Urinary bladder (tissue), 4 donors: ENCODE measurements at places on chromosomes 2 and 18. TPM values are rescaled to one million over a fixed set of nuclear protein-coding genes. Genes with fewer than 3 reads are reported as not detected.

- no peak for DNase-seq
Measured at GRCh38 chr18:29034113-29034856, 857.4 kb upstream of the CDH2 start.

DNA sequence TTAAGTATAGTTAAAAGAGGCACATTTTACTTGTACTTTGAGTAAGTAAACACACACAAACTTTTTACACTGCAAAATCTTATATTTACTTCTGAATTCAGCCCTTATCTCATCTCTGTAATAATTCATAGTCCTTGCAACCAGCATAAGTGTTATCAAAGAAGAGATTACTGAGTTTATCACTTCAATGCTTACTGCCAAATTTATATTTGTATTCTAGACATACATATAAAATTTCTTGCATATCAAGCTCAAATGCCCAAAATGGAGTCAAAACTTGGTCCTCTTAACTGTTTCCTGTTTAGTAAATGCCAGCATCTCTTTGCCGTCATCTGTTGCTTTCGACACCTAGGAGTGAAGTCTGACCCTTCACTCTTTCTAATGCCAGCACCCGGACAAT is 21.1 kb upstream of the KCNJ3 start:
- no peak for DNase-seq

GRCh38 chr2:157421331-157421944 is 22.5 kb downstream of the CYTIP start:
- no peak for DNase-seq

DNA sequence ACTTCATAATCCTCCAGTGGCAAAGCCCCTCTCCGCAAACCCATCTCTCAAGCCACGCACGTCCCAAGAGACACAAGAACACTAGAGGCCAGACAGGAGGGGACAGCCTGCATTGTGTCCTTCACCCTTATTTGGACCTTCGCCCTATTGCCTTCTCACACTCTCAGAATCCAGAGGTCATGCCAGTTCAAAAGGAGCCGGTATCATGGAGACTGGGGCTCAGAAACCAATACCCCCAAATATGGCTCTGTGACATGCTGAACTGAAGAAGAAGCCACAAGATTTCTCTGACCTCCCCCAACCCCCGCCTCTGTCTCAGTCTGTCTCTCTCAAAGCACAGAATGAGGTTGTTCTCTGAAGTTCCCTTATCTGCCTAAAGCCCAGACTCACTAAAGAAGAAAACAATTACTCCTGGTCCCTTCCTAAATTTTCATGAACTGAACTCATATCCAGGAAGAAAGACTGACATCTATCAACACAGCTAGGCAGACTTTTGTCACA is 19.2 kb upstream of the SPATA3 start:
- DNase-seq = no peak

DNA sequence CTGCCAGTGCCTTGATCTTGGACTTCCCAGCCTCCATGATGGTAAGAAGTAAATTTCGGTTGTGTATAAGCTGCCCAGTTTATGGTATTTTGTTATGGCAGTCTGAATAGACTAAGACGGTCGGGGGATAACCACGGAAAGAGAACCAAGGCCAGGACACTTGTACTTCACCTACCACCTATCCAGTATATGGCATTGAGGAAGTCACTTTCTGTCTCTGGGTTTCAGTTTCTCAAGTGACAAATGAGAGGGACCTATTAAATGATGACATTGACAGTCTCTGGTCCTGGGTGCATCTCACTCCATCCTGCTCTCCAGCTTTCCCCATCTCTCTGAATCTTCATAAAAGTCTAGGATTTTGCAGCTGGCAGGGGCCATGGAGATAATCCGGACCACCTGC is 183.8 kb upstream of the MSH6 start:
- no peak for DNase-seq

DNA sequence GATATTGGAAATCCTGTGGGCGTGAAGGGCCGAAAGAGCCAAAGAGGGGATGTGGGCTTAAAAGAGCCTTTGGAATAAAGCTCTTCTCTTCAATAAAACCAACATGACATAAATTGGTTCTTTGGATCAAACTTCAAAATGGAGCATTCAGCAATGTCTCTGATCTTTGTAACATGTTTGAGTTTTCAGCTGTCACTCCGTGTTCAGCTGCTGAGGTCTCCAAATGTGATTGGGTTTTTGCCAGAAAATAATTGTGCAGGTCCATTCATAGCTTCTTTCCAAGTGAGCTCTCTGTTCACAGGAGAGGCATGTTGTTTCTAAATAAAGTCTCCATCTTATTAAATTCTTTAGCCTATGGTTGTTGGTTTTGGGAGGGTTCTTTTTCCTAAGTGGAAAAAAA is 127.6 kb upstream of the CCDC68 start:
- DNase-seq = no peak

DNA sequence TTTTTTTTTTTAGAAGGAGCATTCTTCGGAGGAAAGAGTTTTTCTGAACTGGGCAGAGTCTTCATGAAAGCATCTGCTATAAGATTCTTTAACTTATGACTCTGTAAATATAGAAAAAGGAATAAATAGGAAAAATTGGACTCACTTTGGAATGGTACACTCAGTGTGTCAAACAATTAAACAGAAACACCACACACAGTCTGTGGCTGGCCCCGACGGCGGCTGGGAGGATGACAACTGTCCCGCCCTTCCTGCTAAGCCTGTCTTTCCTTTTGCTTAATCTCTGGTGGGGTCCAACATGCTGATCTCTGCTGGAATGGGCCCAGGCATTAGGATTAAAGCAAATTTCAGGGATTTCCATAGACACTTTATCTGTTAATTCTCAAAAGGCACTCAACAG is 12.5 kb upstream of the RAB31 start:
- DNase-seq = no peak

- DNase-seq = no peak
Measured at GRCh38 chr2:159086826-159087225, 118.4 kb downstream of the TANC1 start.

GRCh38 chr2:55518841-55519165 is 715 bp upstream of the CFAP36 start:
- no peak for DNase-seq

- DNase-seq = no peak
Measured at GRCh38 chr18:70024093-70024492, 76.4 kb upstream of the CD226 start.

DNA sequence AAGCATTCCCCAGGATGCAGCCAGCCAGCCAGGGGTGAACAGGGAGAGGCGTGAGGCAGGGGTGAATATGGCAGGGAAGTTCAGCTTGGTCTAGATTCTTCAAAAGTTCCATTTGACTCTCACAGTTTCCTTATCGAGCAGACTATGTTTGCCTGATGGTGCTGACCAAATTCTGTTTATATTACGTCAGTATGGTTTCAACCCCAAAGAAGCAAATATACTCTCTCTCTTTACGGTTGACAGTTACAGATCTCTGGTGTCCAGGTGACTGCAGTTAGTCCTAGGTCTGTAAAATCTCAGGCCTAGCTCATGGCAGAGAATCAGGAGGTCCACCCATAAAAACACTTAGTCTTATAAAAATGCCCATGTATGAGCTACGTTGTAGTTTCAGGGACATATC is 38.3 kb upstream of the DNMT3A start:
- no peak for DNase-seq

- DNase-seq = no peak
Measured at GRCh38 chr2:33531549-33532059, 55.2 kb downstream of the RASGRP3 start.

Gene STK16
- polyA plus RNA-seq = 36.3 TPM

Gene ZNF532
- 53.8 TPM for polyA plus RNA-seq

Gene RNF149
- 26.3 TPM for polyA plus RNA-seq

Gene CPO
- polyA plus RNA-seq = 0.35 TPM

Gene SP140
- polyA plus RNA-seq = 1.0 TPM

Gene DNER
- 2.9 TPM for polyA plus RNA-seq

Gene NXPH2
- not detected for polyA plus RNA-seq

Gene DNAJC5G
- not detected for polyA plus RNA-seq
